AG08395 (cell line): ENCODE measurements at places on chromosomes 1 and 21.

DNA sequence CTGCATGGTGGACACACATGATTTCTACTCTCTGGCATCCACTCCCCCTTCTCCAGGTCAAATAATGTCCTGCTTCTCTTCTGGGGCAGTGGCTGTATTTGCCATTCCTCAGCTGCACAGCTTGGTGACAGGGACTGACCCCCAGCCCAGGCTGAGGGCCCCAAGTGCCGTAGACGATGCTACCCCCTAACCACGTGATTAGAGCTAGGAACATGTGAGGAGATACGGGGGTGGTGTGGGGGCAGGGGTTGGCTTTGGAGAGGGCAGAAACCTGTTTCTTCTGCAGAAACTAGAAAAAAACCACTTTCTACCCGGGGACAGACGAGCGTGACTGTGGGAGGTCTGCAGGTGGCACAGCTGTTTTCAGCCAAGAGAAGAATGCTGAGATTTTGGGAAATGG, 192.4 kb downstream of the SIPA1L2 start:
- DNase-seq = no peak

- no peak for DNase-seq
Measured at GRCh38 chr1:167514288-167514687, 4.0 kb downstream of the CD247 start.

DNA sequence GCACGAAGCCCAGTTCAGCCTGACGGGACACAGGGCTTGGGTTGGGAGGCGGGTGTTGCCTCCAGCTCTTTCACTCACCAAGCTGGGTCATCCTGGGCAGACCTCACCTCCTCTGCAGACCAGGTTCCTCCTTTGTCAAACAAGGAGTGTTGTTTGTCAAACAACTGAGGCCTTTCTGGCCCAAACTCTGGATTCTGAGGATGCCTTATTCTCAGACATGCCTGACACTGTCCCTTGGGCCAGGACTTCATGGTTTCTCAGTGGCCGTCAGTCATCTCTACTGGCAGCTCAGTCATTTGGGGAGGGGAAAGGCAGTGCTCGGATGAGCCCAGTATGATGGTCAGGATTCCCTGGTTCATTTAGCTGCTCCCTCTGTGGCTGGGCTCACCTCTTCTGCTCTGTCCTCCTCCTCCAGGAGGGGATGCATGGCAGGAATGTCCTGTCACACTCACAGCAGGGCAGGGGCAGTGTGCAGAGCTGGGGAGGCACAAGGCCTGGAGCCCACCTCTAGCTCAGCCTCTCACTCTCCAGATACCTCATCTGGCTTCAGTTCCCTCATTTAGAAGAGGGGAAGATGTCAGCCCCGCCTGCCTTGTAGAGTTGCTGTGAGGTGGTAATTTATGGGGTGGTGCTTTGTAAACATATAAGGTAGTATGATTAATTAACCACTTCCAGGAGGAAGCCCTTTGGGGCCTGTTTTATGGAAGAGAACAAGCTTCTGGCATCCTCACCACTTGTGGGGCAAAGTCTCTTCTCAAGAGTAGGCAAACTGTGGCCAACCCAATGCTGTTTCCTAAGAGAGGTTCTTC, 20.6 kb downstream of the SLC2A1 start:
- no peak for DNase-seq

DNA sequence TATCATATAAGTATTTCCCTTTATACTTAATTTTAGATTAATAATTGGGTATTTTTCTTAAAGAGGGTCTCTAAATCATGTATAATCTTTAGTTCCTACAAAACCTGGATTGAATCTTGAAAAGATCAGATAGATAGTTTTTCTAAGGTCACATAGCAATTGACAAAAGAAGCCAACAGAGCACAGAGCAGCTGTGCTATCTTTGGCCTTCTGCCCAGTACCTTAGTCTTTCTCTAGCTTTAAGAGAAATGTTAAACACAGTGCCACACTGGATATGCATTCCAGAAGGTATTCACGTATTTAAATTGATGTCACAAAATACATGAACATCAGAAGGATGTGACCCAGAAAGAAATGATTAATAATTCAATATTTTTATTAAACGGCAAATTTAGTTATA, 86.8 kb downstream of the C21orf91 start:
- DNase-seq = no peak

GRCh38 chr21:17386498-17386897, 126.3 kb upstream of the CXADR start:
- no peak for DNase-seq

DNA sequence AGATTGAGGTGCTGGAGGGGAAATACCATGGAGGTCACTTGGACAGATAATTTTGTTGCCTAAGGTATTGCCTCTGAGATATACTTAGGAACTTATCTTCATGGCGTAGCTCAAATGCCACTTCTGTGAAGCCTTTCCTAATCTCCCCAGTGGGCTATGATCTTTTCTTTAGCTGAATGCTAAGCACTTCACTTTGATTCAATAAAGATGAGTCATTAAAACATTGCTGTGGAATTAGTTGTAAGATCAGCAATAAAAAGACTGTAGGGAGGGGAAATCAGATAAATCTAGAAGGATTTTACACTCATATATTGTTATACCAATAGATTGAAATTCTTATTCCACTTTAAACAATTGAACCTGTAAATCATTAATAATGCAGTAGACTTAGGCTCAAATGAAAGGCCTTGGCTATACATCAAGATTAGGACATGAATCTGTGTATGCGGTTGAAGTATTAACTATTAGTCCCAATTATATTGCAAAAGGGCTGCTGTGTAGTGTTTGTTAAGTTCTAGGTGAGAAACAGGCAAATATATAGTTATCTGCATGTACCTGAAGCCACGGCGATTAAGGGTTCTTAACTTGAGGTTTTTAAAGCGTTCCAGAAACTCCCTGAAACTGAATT, 19.2 kb upstream of the MAGOH start:
- no peak for DNase-seq

GRCh38 chr1:25820247-25821111, 725 bp downstream of the MTFR1L start:
- DNase-seq = peak; percentile 82

- no peak for DNase-seq
Measured at GRCh38 chr1:8586438-8586837, 231.0 kb downstream of the RERE start.

GRCh38 chr1:79859212-79859948, 852.9 kb upstream of the ADGRL4 start:
- DNase-seq = peak; percentile 65

- DNase-seq = no peak
Measured at GRCh38 chr21:16028142-16028541, 298.4 kb downstream of the USP25 start.

- DNase-seq = peak; percentile 94
Measured at GRCh38 chr1:245091818-245092637, 62.8 kb upstream of the KIF26B start.

DNA sequence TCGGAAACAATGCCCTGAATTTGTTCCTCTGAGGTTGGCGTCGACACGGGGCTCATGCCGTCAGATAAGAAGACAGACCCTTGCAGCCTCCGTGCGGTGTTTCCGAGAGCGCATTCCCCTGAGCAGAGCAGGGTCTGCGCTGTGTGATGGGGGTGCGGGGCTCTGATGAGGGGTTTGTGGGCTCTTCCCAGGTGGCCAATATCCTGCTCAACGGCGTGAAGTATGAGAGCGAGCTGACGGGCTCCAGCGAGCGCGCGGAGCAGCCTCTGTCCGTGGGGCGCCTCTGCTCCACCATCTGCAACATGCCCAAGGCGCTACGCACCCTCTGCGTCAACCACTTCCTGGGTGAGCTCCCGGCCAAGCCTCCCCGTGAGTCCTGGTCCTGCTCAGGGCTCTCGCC, 17.3 kb downstream of the SLC45A1 start:
- no peak for DNase-seq

GRCh38 chr1:202710070-202711045, at the start of gene SYT2:
Gene SYT2, minus strand, starts transcription at chr1:202710454. Its CDS starts 104,682 bp downstream, at chr1:202605772.
- peak; percentile 22 for DNase-seq

DNA sequence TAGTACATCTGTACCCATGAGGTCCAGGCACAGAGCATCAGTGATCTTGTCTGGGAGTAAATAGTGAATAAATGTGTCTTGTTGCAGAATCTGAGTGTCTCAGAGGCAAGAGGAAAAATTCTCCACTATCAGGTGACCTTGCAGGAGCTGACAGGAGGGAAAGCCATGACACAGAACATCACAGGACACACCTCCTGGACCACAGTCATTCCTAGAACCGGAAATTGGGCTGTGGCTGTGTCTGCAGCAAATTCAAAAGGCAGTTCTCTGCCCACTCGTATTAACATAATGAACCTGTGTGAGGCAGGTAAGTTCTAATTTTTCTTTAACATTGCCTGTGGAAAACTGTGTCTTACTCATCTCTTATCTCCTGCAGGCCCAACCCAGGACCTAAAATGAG, 43.1 kb downstream of the IL12RB2 start:
- DNase-seq = no peak

- no peak for DNase-seq
Measured at GRCh38 chr21:38422082-38422481, 76.2 kb downstream of the ERG start.

GRCh38 chr1:53562291-53562980, 103.2 kb downstream of the DMRTB1 start:
- DNase-seq = no peak

DNA sequence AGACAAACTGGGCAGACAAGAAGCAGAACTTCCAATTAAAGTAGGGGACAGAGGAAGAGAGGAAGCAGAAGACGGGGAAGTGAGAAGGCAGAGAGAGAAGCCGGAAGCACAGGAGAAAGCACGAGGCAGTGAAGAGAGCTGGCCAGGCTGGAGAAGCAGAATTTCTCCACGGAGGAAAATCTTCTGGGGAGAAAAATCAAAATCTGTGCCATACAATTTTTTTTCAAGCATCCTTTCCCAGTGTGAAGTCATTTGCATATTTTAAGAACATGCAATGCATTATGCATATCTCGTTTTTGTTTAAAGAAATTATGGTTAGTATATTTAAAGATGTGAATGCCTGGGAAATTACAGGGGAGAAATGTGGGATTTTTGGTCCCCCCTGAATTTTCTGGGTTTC, 7.3 kb upstream of the CAMK2N1 start:
- DNase-seq = no peak

DNA sequence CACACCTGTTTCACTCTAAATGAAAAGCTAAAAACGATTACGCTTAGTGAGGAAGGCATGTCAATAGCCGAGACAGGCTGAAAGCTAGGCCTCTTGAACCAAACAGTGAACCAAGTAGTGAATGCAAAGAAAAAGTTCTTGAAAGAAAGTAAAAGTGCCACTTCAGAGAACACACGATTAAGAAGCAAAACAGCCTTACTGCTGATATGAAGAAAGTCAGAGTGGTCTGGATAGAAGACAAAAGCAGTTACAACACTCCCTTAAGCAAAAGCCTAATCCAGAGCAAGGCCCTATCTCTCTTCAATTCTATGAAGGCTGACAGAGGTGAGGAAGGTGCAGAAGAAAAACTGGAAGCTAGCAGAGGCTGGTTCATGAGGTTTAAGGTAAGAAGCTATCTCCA, 130.7 kb downstream of the SIPA1L2 start:
- DNase-seq = no peak

DNA sequence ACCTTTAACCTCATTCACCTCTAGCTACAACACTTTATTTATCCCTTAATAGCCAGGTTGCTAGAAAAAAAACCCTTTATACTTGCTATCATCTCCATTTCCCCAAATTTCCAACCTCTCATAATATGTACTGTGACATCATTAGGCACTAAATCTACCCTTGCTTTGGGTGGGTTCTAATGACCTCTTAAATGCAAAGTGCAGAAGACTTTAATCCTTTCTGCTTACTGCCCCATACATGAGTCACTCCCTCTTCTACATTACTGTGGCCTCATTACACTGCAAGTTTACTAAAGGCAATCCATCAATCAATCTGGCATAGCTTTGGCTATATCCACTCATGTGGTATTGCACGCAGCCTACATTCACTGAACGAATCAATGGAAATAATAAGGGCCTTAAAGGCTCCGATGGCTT, 353.3 kb downstream of the SMYD3 start:
- no peak for DNase-seq

DNA sequence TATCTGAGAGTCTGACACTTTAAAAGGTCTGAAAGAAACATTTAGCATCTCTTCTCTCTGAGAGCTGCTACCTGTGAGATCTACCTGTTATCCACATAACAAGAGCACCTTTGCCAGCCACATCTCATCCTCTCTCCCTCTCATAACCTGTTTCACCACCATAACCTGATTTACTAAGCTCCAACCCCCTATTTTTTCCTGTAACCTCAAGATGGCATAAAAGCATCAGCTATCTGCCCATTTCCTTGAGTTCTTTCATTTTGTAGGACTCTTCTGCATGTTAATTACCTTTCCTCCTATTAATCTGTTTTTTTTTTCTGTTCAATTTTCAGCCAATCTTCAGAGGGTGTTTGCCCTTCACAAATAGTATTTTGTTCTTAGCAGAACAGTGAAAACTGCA, 136.5 kb upstream of the KCNK1 start:
- DNase-seq = no peak

GRCh38 chr1:81183553-81183952, 617.2 kb upstream of the ADGRL2 start:
- DNase-seq = no peak

- no peak for DNase-seq
Measured at GRCh38 chr1:119656410-119656955, 8.4 kb upstream of the ZNF697 start.

GRCh38 chr1:169741666-169742394, 8.0 kb upstream of the SELE start:
- peak; percentile 70 for DNase-seq

DNA sequence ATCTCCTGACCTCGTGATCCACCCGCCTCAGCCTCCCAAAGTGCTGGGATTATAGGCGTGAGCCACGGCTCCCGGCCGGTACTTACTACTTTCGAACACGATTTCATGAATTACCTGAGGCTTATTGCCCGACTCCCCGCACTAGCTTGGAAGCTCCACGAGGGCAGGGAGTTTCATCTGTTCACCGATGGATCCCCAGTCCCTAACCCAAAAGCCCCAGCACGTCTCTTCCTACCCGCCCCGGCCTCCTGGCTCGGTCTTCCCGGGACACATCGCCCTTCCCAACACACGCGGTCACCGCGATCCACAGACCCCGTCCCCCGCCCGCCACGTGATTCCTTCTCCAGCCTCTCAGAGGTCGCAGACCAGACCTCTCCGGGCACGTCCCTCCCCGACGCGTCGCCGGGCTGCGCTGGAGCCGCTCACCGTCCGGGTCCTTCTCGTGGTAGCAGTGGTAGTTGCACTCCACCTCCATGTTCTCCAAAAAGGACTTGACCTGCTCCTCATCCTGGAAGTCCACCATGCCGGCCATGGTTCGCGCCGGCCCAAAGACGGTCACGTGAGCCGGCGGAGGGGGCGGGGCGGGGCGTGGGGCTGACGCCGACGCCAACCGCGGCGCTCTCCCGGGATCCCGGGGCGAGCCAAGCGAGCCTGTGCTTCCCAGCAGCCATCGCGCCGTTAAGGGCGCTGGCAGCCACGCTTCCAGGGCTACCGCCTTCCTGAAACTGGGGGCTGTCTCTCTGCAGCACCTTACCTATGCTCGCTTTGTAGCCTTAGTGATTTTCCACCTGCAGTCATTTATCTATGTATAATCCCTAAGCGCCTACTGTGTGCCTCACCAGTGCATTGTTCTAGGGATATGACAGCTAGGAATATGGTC, at the start of gene COA7:
Gene COA7 (minus strand): TSS at position 553 of the 880 bp plus-strand sequence. CDS start 21 bp downstream, at position 532.
- DNase-seq = peak; percentile 92

DNA sequence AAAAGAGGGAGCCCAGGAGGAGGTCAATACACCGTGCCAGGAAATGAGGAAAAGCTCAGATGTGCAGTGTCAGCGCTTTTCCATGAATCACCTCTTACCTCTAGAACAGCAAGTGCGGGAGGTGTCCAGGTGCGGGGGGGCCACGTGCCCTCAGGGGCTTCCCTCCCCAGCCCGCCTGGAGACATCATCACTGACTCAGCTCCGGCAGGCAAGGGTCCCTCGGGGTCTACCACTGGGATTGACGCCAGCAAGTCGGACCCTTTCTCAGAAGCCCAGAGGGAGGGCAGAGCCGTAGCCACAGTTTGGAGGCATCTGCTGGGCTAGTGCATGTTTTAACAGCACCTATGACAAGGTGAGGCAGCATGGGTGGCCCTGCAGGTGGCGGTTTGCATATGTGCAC, 67.4 kb upstream of the TRAPPC10 start:
- no peak for DNase-seq
